T-helper 9 cell (primary cell): ENCODE measurements at places on chromosomes 2 and 18.

DNA sequence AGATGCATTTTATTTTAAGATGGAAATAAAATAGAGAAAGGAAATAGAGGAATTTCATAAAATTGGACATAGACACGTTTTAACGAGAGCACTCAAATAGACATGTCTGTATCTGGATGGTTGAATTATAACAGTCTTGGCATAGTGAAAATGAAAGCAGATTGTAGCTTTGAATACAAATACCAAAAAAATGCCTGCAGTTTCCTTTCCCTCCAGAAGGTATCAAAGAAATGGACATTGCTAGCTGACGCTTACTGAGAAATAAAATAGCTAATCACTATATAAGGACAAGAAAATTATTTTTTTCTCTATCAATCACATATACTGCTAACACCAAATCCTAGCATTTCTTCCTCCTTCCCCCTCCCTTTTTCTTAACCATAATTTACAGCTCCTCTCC lies 11.4 kb upstream of the MAPRE2 start:
- no peak for DNase-seq

DNA sequence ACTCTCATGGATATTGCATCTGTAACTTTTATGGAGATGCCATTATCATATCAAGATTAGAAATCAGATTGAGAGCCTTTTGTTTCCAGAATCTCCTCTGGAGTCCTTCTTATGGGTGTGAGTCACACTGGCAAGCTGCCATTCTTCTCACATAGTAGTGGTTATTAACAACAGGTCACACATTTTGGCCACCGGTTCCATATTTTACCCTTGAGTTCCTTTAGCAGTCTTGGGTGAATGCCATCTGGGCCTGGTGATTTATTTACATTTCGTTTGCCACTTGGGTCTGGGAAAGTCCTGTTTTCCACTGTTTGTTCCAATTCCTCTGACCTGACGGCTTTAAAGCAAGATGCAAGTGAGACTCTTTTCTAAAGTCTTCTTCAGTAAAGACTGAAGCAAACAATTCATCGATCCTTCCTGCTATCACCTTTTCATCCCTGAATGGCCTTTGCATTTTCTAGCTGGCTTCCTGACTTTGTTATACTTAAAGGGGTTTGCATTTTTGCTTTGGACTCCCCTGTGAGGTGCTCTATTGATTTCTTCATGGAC lies 80.5 kb upstream of the CAVIN2 start:
- no peak for DNase-seq

DNA sequence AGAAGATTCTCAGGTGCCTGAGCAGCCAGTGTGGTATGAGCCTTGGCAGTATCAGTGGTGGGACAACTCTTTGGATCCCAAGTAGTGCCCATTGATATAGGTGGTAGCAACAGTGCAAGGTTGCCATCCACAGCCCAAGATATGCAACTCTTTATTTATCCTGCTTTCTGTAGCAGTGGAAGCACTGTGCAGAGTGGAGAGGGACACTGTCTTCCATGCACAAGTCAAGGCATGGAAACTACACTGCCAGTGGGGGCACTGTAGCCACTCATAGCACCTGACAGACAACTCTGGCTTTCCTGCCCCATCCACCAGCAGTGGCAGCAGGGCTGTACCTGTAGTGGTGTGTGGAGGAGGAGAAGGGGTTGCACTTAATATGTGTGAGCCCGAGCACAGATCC lies 409.6 kb upstream of the TMEFF2 start:
- no peak for DNase-seq

DNA sequence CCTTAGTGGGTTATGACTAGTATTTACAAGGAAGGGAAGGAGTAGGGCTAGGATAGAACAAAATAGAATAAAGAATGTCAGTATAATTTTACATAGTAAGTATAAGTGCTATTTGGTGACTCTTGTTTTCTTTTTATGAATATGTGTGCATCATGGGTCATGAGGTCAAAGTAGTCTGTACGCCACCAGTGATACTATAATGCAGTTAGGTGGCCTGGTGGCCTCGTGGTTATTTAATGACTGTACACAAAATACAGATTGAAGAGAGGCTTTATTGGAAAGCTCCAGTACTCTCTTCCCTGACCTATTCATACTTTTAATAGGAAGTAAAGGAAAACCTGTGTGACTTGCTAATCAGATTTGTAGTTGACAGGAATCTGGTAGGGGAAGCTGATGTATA lies 27.3 kb downstream of the CAB39 start:
- DNase-seq, result no peak

GRCh38 chr2:231924889-231925275 lies 1.3 kb downstream of the NPPC start:
- DNase-seq, result no peak

GRCh38 chr2:222912117-222912516 lies 51.3 kb downstream of the ACSL3 start:
- no peak for DNase-seq

GRCh38 chr18:45571714-45572113 lies 43.6 kb upstream of the SLC14A2 start:
- no peak for DNase-seq

- no peak for DNase-seq
Observed at GRCh38 chr18:8627540-8627939, 18.3 kb downstream of the RAB12 start.

- no peak for DNase-seq
Observed at GRCh38 chr2:121409966-121410365, 120.7 kb upstream of the RNU4ATAC start.

DNA sequence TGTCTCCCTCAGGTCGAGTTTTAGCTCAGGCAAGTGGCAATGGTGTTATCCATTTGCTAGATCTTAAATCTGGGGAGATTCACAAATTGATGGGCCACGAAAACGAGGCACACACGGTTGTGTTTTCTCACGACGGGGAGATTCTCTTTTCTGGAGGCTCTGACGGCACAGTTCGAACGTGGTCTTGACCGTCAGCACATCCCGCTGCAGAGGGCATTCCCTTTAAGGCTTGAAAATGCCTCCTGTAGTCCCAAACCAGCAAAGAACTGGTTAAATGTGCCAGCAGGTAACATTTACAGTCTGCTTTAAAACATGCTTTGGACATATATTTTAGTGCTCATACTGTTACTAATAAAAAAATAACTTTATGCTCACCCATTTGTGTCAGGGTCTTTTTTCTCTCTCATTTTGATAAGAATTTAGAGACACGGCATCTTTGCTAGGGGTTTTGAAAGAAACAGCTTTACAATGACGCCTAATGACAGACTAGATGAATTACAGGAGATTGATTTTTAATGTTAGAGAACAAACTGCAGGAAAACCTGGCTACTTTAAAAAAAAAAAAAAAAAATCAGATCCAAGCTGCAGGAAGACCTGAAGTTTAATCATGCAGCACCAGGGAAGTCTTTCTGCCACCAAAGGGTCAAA lies 602 bp upstream of the VWC2L start:
- no peak for DNase-seq

DNA sequence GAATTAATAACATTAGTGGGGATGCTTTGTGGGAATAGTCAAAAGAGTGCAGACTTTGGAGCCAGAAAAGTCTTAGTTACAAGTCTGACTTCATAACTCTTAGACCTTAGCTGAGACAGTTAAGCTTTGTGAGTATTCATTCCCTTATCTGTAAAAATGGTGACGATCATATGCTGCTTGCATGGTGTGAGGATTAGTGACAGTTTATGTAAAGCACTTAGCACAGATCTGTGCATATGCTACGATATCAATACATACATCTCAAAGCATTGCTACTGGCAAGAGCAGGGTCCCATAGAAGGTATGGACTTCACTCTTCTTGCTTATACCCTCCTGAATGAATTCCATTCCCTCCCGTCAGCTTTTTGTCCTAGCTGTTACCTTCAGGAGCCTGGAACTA lies 56.7 kb upstream of the LYPD6B start:
- DNase-seq, result no peak

GRCh38 chr2:154696810-154697417 lies 1.6 kb upstream of the KCNJ3 start:
- no peak for DNase-seq

DNA sequence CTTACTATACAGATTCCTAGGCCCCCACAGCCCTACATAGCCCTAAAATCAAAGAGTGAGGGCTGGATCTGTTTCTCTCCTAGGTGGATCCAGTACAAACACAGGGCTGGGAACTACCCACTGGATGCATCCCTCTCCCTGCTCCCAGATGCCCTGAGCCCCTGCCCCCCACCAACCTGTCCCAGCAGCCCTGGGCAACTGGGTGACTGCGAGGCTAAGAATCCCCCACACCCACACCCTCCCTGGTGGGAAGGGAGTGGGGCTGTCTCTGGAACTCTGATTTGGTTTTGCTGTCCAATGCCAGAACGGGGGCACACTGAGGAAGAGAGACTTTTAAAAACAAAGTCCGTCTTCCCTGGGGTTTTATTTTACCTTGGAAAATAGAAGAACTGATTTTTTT lies 113.1 kb downstream of the SMAD7 start:
- DNase-seq, result no peak

- no peak for DNase-seq
Observed at GRCh38 chr2:165044505-165045303, 89.4 kb upstream of the SLC38A11 start.

GRCh38 chr18:7590826-7591560 lies 23.9 kb downstream of the PTPRM start:
- no peak for DNase-seq

- no peak for DNase-seq
Observed at GRCh38 chr2:120415728-120416509, 70.0 kb downstream of the INHBB start.

DNA sequence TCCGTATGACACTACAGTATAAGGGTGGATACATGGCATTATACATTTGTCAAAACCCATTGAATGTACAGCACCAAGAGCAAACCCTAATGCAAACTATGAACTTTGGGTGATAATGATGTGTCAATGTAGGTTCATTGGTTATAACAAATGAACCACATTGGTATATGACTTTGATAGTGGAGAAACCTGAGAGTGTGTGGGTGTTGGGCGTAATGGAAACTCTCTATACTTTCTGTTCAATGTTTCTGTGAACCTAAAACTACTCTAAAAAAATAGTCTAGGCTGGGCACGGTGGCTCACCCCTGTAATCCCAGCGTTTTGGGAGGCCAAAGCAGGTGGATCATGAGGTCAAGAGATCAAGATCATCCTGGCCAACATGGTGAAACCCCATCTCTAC lies 6.5 kb upstream of the ACTG2 start:
- no peak for DNase-seq

DNA sequence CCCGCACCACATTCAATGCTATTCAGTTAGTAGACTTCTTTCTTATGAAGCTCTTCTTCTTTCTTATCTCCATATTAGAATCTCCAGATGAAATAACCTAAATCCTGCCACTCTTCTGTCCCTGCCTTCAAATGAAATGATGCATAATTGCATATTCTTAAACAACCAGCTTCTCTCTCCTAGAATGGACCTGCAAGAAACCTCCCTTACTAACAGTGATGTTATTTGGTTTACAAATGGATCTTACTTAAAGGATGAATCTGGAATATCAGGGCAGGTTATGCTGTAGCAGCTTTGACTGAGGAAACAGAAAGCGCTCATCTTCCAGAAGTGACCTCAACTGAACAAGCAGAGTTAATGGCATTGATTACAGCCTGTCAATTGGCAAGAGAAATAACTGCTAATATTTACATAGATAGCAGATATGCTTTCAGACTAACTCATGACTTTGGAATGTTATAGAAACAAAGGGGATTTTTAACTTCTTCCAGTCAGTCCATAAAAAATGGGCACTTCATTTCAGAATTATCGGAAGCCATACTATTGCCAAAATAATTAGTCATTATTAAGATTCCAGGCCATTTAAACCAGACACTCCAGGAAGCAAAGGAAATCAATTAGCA lies 755.7 kb upstream of the HS6ST1 start:
- DNase-seq, result no peak

GRCh38 chr2:193326296-193326695 lies 1131.6 kb upstream of the TMEFF2 start:
- no peak for DNase-seq
